ENCODE measurements at places on chromosomes 7 and 10. TPM values are rescaled to one million over a fixed set of nuclear protein-coding genes. Genes with fewer than 3 reads are reported as not detected.

GRCh38 chr7:31478721-31479120, 35.2 kb upstream of the ITPRID1 start:
- DNase-seq: no peak

DNA sequence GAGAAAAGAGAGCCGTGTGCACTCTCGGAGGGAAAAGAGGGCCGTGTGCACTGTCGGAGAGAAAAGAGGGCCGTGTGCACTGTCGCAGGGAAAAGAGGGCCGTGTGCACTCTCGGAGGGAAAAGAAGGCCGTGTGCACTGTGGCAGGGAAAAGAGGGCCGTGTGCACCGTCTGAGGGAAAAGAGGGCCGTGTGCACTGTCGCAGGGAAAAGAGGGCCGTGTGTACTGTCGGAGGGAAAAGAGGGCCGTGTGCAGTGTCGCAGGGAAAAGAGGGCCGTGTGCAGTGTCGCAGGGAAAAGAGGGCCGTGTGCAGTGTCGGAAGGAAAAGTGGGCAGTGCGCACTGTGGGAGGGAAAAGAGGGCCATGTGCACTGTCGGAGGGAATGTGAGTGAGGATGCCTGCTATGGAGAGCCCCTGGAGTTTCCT, 188.7 kb downstream of the DNAJB6 start:
- DNase-seq: no peak

- DNase-seq: no peak
These were observed 64.2 kb upstream of the SVIL start for GRCh38 chr10:29698773-29699490.

- no peak for DNase-seq
These were observed 4.2 kb downstream of the PURB start for GRCh38 chr7:44881066-44881600.

DNA sequence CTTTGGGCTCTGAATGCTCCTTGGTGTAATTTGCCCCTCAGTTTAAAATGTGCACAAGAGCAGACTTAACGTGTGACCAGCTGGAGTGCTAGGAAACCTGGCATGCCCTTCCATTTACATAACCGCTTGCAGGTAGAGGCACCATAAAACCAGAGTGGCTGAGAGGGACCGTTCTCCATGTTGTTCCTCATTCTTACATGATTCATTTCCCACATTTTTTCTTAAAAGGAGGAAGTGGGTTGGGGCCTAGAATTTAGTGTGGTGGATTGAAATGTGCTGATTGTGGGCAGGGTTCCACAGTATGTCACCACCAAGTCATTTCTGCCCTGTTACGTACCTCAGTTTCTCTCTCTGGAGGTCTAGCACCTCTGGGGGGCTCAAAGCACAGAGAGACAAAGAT, 375.8 kb upstream of the VSTM2A start:
- DNase-seq: no peak

DNA sequence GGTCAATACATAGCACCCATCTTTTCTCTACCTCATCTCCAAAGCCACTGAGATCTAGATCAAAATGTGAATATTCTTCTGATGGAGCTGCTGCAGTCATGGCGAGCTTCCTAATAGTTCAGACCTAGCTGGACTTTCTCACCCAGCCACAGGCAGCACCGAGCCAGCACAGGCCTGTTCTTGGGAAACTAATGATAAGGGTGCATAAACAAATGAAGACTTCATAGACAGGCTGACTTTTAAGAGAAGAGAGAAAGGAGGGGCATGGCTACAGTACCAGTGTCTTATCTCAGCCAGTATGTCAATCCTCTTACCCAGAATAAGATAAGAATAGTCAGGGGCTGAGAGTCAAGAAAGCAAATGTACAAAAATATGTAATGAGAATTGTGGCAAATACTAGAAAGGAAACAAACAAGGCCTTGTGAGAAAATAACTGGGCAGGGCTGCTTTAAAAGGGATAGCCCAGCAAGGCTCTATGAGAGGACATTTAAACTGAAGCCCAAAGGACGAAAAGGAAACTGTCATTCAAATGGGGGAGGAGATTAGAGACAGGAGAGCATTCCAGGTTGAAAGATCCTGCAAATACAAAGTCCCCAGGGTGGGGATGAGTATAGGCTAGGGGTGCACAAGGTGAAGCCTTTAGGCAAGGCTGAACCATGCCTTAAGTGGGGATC, 21.8 kb upstream of the CDK14 start:
- DNase-seq: no peak

ZNF467 gene
- polyA plus RNA-seq: 4.1 TPM

- no peak for DNase-seq
These were observed 18.0 kb downstream of the FKBP6 start for GRCh38 chr7:73345951-73346350.

DNA sequence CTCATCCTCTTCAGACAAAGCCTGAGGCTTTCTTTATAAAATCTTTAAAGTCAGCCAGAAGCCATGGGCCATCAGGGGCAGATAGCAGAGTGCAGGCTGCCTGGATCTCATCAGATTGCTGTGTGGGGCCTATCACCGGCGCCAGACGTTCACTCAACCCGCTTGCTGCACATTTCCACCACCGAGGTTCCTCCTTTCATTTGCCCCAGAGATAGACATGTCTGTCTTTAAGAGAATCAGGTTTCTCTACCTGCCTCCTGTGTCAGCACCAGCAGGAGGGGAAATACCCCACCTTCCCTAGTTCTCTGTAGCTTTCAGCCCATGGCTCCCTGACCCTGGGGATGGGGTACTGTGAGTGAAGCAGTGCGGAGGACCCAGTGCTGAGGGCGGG, 22.0 kb downstream of the SLC18A2 start:
- DNase-seq: no peak

GRCh38 chr10:87799860-87800259, 18.2 kb downstream of the ATAD1 start:
- no peak for DNase-seq

GRCh38 chr7:95365151-95365550, 31.0 kb downstream of the PON3 start:
- peak; percentile 22 for DNase-seq

PON1 gene
- polyA plus RNA-seq: 1.8 TPM

DNA sequence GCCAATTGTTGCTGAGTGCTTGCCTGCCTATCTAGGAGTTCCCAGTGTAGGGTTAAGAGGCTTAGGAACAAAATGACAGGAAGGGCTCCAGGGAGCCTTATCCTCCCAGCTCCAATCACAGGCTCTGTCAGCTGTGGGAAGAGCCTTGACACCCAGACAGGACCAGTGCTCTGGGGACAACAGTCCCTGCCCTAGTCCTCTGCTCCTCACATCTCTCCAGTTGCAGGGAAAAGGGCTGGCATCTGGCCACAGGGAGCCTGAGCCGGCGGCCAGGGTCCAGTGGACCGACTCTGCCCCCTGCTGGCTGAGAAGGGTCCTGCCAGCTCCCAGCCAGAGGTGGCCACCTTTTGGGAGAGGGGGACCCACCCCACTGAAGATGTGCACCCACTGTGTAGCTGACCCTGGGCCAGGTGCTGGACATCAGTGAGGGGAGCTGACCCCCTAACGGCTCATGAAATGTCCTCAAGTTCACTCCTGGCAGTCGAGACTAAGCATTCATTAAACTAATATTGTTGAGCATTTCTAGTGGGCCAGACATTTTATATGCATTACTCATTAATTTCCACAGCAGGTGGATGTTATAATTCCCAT, 17.6 kb downstream of the DNAJB12 start:
- peak; percentile 63 for DNase-seq

LBX1 gene
- polyA plus RNA-seq: not detected

DNA sequence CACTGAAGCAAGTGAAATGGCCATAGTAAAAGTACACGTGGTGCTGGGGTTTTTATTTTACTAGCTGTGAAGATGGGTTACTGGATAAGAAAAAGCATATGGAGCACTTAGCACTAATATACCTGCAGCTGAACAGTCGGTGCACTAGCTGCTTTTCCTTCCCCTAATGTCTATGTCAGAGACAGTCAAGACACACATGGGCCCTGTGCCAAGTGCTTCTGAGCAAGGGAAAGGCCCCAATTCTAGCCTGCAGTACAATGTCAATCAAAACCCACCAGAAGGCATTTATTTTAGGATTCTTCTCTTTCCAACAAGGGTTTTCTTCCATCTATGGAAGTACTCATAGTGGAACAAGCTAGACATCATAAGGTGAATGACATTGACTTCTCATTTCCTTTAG, 716.7 kb downstream of the CCSER2 start:
- no peak for DNase-seq

OR6V1 gene
- not detected for polyA plus RNA-seq

ADAP1 gene
- polyA plus RNA-seq: 1.1 TPM

- no peak for DNase-seq
These were observed 79.9 kb downstream of the ZMIZ1 start for GRCh38 chr10:79148452-79149344.

GRCh38 chr10:37381271-37381670, 255.9 kb downstream of the ANKRD30A start:
- DNase-seq: no peak

PDK4 gene
- 8.6 TPM for polyA plus RNA-seq

UCN3 gene
- 0.11 TPM for polyA plus RNA-seq

GRCh38 chr10:106565546-106565945, 599.0 kb downstream of the SORCS1 start:
- DNase-seq: no peak

DNA sequence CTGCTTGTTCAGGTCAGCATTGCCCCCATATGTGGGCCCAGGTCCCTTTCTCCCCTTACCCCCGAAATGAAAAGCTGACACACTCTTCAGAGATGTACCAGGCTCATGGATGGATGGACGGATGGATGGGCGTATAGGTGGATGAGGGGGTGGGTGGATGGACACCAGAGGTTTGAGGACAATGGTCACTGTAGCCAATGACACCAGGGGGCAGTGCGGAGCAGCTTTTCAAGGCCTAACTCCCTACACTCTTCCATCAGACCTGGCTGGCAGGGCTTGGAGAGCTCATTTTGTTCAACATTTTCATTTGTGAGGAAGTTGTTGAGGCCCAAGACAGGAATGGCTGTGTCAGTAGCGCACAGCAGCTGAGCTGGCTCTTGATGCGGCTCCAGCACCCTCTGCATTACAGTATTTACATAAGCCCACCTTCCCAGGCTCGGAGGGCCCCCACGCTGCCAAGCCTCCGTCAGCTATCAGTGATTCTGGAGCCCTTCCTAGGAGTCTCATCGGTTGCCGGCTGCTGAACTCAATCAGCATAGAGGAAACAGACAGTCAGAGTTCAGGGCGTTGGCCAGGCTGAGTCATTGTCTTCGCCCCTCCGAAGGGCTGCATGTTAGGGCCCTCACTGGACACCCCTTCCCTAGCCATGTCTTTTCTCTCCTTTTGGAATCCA, 11.6 kb upstream of the FFAR4 start:
- peak; percentile 82 for DNase-seq

GRCh38 chr7:26337232-26337865, 45.7 kb downstream of the SNX10 start:
- DNase-seq: no peak

DNA sequence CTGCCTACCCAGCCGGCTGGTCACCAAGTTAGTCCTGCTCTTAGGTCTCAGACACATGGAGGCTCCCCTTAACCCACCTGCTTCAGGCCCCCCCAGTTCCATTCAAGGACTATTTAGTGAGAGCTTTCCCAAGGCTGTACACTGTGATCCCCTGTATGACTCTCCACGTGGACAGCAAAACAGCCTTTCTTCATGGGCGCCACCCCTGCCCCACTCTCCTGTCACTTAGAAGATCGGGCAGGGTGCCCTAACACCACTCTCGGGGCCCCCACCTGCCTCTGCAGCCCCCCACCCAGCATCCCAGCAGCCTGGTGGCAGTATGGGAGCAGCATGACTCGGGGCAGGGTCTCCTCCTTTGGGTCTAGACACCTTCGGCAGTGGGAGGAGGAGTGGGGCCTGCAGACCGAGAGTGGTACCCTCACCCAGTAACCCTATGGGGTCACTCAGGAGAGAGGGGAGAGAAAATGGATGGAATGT, 116.6 kb downstream of the PTPN20 start:
- no peak for DNase-seq

DNA sequence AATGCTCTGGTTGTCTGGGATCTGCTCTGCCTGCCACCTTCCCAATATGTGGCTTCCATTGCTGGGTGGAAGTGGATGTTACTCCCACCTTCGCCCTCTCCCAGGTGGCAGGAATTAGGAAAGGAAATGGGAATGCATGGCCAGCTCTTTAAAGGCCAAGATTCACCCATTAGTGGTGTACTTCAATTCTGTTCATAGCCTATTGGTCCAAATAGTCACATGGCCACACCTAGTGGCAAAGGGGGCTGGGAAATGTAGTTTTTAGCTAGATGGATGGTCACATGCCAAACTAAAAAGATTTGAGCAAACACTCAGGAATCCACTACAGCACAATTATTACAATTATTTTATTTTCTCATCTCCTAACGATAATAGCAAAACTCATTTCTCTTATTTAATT, 135.1 kb downstream of the NPY start:
- peak; percentile 7 for DNase-seq

ASB4 gene
- 1.4 TPM for polyA plus RNA-seq

GRCh38 chr10:62068464-62068863, 167.0 kb downstream of the ARID5B start:
- DNase-seq: no peak

- DNase-seq: no peak
These were observed 220.6 kb upstream of the LYZL1 start for GRCh38 chr10:29068302-29068701.

DNA sequence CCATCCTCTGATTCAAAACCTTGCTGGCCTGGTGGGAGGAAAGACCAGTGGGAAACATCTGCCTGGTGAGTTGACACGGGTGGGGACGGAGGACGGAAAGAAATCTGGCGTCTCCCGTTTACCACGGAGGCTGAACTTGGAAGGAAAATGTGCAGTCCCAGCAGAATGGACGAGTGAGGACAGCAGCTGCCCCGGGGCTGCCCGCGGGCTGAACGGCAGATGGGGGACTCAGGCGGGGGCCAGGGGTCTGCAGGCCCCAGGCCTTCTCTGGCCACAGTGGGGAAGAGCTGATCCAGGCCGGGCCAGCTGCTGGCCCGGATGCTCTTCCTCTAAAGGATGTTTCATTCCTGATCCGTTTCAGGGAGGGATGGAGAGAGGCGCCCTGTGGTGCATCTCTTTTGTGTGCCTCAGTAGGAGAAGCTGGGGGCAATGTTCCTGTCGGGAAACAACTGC, 147.5 kb upstream of the CHST15 start:
- DNase-seq: no peak

DNA sequence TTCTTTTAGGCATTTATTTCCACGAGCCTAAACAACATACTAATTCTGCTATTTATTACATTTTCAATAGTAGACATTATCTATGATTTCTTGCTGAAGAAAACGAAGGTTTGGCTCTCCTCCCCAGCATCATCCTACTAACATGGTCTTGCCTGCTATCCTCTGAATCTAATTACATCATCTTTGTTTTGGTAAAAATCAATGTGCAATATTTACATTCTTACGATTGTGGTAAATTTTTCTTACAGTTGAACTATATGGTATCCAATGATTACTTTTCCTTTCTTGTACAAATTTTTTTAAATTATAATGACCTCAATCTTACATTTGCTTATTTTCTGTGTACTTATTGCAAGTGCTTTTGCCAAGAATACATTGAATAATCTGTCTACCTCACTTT, 7.0 kb upstream of the CALD1 start:
- no peak for DNase-seq

DNA sequence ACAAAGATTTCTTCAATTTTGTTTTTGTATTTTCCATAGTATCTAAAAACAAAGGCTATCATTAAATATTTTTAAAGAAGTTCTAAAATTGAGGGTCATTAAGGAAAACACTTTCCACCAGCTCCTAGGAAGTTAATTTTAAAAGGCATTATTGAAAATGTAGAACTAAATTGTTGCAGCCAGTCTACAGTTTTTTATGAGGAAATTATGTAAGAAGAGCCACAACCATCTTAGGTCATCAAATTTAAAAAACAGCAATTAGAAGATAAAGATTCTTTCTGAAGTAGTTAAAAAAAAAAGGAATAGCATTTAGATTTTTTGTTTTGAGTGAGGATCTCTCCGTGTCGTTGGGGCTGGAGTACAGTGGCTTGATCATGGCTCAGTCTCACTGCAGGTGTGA, 161.7 kb downstream of the NRBF2 start:
- DNase-seq: no peak

All from A549 (cell line).